ENCODE measurements at places on chromosomes 2 and 18.

GRCh38 chr2:124034265-124034664, 9.2 kb downstream of the CNTNAP5 start:
- DNase-seq: no peak

DNA sequence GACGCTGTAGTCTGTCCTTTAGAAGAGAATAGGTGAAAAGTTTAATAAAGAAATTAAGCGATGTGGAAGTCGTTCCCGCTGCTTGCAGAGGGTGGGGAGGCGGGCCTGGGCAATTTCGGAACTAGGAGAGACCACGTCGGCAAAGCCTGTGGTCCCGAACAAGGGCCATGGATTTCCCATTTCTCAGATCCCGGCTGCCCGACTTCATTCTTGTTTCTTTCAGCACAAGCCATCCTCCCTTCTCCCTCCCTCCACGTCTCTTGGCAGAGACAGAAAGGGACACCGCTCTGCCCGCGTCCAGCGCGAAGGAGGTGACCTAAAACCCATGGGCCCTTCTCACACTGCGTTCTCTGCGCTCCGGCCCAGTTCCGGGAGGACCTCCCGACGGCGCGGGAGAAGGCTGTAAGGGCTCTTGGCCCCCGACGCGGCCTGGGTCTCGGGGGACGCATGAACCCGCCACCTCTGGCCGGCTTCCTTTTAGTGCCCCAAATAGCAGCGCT, 2.2 kb upstream of the BCL2L11 start:
- no peak for DNase-seq

DNA sequence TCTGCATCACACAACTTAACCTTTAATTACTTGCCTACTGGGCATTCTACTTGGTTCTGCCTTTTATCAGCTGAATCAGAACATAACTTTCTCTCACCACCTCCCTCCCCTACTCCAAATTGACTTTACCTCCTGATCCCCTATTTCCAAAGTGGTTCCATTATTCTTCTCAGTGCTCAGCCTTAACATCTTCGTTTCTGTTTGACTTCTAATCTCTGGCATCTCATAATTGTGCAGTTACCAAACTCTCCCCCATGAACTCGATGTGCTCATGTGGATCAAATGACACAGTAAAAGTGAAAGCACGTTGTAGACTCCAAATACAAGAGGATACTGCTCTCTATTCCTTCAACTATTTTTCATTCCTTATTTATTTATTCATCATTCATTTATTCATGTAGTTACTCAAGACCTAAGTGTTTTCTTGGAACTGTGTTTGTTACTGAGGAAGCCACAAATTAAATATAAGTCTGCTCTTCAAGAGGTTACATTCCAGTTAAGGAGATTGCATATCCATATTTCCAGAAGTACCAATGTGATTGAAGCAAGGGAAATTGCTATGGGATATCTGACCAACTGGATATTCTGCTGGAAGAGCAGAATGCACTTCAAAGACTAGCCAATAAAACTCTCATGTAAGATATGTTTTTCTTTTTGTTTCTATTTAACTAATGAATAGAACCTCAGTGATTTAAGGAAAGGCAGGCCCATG, 158.8 kb downstream of the TMEFF2 start:
- DNase-seq: no peak

DNA sequence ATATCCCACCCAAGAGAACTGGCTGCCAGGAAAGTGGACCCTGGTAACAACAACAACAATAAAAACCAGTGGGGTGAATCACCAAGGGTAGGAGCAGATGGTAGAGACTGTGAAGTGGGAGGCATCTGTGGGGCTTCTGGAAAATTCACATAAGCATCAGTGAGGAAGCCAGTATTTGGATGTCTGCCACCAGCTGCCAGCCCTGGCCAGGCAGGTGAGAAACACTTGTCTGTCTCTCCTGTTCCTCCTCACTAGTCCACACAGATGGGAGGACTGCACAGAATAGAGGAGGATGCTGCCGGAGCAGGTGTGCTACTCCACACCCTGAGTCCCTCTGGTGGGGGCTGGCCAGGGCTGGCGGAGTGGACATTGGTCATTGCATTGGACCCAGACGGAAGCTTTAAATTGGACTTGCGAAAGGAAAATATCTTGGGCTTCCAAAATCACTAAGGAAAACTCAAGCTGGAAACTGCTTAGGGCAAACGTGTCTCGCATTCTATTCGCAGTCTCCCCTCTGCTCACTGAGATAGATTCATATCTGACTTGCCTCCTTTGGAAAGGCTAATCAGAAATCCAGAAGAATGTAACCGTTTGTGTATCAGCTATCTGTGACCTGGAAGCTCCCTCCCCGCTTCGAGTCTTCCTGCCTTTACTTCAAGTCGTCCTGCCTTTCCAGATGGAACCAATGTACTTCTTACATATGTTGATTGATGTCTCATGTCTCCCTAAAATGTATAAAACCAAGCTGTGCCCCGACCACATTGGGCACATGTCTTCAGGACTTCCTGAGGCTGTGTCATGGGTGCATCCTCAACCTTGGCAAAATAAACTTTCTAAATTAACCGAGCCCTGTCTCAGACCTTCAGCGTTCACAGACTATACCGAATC, 69.1 kb downstream of the NAB1 start:
- DNase-seq: no peak

DNA sequence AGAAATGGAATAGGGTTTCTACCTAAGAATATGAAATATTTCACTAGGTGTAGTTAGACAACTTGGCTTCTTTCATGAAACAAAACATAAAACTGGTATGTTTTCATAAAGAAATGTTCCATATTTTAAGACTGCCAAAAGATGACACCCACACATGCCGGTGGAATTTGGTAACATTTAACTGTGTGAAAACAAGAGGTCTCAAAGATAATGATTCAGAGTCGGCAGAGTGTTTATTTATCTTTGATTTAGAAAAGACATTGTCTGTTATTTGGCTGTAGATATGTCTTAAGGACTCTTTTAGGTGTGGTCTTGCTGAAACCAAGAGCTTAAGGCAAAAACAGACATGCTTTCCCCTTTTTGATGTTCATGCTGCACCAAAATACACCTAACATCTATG, 63.5 kb upstream of the FN1 start:
- DNase-seq: no peak

DNA sequence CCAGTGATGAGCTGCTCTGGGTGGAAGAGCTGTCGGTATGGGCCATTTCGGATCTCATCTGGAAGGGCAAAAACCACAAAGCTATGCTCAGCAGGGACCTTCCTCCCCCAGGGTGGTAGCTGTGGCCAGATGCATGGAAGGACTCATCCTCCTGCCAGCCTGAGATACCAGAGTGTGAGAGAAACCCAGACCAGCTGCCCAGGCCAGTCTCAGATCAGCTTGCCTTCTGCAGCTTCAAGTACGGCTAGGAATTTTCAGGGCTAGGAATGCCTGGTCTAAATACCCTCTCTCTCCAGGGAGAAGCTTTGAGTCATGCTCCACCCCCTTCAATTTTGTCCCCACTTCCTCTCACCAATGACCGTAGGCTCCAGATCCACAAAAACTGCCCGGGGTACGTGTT, 1.4 kb upstream of the TUBA4B start:
- DNase-seq: no peak

DNA sequence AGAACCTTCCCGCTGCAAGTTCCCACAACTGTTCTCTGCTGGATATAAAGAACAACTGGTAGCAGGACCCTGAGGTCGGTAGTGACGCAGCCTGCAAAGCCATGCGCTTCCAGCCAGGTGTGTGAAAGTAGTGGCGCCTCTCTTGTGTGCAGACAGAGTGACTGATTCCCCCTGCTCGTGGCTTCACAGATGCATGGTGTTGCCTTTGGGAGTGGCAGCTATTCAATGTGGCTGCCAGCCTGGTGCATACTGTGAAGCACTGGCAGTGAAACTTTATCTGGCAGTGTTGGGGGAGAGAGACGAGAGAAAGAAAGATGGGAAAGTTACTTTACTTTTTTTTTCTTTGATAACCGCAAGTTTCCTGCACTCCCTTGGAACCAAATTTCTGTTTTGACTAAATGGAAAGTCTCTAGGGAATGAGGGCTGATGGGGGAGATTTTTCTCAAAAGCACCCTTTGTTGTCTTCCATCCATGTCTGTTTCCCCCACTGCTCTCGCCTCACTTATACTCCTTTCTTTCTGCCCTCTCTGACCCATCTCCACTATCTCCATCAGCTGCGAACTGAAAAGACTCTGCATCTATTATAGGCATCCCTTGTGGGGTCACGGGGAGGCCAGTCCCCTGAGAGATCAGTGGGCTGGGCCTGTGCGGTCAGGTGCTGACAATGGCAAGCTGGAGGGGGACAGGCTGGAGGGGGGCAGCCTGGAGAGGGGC, 90.0 kb upstream of the TNP1 start:
- no peak for DNase-seq

DNA sequence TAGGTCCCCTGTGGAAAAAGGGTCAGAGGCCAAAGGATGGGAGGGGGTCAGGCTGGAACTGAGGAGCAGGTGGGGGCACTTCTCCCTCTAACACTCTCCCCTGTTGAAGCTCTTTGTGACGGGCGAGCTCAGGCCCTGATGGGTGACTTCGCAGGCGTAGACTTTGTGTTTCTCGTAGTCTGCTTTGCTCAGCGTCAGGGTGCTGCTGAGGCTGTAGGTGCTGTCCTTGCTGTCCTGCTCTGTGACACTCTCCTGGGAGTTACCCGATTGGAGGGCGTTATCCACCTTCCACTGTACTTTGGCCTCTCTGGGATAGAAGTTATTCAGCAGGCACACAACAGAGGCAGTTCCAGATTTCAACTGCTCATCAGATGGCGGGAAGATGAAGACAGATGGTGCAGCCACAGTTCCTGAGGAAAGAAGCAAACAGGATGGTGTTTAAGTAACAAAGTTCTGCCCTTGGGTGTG, 165.8 kb downstream of the RPIA start:
- no peak for DNase-seq

- no peak for DNase-seq
These were observed 160.2 kb upstream of the CCDC68 start for GRCh38 chr18:55119434-55119833.

GRCh38 chr2:73704285-73704684, 32.9 kb downstream of the TPRKB start:
- no peak for DNase-seq

DNA sequence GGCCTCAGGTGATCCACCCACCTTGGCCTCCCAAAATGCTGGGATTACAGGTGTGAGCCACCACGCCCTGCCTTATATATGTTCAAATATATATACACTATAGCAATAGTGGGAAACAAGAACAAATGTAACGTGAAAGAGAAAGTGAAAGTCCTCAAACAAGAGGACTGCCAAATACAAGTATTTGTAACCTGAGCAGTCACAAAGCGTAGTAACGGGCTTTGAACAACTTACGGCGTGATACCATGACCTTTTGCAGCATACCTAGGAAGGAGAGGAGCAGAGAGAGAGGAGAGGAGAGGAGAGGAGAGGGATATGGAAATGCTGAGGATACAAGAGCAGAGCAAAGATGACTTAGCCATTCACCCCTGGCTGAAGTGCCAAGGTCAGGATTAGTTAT, 113.8 kb upstream of the RGPD4 start:
- DNase-seq: no peak

DNA sequence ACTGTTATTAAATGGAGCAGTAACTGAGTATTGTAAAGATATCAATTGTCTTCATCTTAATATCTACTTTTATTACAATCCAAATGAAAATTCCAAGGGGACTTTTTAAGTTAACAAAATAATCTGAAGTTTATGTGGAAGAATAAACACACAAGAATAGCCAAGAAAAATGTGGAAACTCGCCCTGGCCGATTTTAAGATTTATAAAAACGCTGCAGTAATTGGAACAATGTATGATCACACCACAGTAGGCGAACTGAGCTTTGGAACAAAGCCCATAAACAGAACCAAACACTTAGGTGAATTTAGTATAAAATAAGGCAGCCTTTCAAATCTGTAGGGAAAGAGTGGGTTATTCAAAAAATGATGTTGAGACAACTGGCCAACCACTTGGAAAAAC, 96.3 kb downstream of the ANTXR1 start:
- DNase-seq: no peak

DNA sequence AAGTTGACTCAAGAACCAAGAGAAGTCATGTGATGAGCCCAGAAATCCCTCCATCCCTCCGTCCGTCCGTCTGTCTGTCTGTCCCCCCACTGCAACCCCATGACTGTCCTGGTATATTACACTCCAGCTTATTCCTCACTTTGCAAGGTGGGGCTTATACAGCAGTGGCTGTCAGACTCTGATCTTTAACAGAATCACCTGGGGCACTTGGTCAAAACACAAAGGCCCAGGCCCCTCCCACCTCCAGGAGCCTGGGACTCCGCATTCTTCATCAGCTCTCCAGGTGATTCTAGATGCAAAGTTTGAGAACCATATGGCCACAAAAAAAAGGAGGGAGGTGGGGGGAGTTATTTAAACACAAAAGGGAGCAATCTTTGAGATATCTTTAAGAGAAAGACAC, 61.4 kb downstream of the MYO5B start:
- no peak for DNase-seq

DNA sequence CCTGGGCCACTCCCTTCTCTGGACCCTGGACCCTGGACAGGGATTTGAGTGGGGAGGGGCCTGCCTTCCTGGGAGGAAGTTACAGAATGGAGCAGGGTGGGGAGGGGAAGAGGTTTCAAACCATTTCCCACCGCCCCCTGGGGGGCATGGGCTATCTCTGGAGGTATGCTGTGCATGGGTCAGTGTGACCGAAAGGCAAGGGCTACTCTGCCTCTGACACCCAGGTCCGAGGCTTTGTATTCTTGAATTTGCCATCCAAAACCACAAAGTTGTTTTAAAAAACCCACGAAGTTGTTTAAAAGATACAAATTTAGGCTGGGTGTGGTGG, 46.9 kb downstream of the GORASP2 start:
- no peak for DNase-seq

DNA sequence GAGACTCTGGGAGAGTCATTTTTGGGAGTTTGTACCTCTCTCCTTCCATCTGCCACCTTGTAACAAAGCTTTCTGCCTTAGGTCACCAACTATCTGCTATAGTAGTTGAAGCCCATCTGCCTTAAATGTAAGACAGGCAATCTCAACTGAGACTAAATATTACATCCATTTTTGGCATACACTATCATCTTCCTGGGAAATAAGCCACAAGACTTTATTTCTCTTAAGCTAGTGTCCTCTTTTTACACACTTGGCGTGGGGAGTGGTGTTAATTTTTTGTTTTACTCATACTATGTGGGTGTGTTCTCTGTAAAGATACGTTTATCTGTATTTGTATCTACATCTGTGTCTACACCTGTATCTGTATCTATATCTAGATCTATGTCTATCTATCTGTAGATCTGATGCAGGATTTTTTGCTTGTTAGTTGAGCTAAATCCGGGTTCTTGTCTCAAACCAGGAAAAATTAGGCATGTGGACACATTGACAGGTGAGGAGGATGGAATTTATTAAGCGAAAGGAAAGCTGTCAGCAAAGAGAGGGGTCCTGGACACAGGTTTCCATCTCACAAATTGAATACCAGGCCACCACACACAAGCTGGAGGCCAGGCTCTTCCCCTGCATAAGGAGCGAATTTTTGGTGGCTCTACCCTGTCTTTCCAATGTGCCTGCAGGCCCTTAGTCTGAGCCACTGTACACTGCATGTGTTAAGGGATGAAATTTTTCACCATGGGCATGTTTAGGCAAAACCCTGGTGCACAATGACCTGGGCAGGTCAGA, 64.8 kb upstream of the RND3 start:
- no peak for DNase-seq
